Mononuclear cell (primary cell): ENCODE measurements at places on chromosomes 2 and 18. TPM values are rescaled to one million over a fixed set of nuclear protein-coding genes. Genes with fewer than 3 reads are reported as not detected.

FBXO15 gene
- total RNA-seq, result 0.63 TPM

TMEM169 gene
- 0.42 TPM for total RNA-seq

SOS1 gene
- total RNA-seq, result 10.0 TPM

MEP1B gene
- total RNA-seq, result not detected

FABP1 gene
- total RNA-seq, result not detected

NMUR1 gene
- 1.8 TPM for total RNA-seq

DSG2 gene
- 0.21 TPM for total RNA-seq

NPHP1 gene
- total RNA-seq, result 0.52 TPM

PPP4R1 gene
- total RNA-seq, result 104 TPM

RBM44 gene
- 3.5 TPM for total RNA-seq

DNAJC5G gene
- not detected for total RNA-seq

ACKR3 gene
- total RNA-seq, result 2.7 TPM

CTNNA2 gene
- not detected for total RNA-seq

REG1B gene
- total RNA-seq, result not detected

RTP5 gene
- 0.21 TPM for total RNA-seq

EPHA4 gene
- 19.0 TPM for total RNA-seq

ACMSD gene
- not detected for total RNA-seq

COX5B gene
- 131 TPM for total RNA-seq

GALR1 gene
- under 0.01 TPM for total RNA-seq

SERPINB11 gene
- total RNA-seq, result not detected

SP100 gene
- total RNA-seq, result 252 TPM

PROKR1 gene
- total RNA-seq, result under 0.01 TPM
